T-helper 22 cell (primary cell): ENCODE measurements at places on chromosomes 3 and 15.
A peak's percentile ranks its signal among the peaks of the same experiment; 100 is the strongest.

DNA sequence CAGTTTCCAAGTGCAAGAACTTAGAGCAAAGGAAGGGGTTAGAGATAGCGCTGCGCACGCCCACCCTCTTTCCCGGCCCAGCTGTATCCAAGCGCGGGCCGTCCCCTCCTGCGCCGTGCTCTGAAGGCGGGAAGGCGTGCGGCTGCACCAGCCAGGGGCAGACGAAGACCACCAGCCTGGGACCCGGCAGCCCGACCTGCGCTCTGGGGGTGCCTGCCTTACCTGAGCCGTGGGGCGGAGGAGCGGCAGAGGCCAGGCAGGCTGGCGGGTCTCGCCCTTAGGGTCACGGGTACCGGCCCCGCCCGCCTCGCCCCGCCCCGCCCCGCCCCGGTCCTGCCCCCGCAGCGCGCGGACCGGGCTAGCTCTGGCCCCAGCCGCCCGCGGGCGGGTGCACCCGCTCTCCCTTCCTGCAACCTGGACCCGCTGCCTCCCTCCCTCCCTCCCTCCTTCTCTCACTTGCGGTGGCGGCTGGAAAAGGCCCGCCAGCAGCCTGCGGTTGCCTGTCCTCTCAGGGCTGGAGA, at the start of gene WDR72:
Gene WDR72 (minus strand): TSS at position 253 of the 521 bp plus-strand sequence. CDS start 26,514 bp downstream, outside the sequence.
- no peak for DNase-seq

DNA sequence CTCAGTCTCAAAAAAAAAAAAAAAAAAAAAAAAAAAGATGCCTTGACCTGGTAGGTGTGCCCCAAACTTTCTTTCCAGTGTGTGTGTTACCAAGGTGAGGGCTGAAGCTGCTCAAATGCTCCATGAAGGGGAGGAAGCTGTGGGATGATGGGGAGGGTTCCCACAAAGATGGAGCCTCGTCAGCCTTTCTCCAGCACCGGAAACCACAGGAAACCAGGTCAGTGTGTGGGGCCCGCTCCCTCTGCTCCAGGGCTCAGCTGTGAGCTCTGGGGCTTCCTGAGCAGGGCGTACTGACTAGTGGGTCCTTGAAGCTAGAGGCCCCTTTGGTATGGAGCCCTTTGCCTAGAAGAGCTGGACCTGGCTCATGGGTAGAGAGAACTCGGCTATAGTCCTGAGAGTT, 681 bp upstream of the IL17RE start:
- DNase-seq, result peak; percentile 40

DNA sequence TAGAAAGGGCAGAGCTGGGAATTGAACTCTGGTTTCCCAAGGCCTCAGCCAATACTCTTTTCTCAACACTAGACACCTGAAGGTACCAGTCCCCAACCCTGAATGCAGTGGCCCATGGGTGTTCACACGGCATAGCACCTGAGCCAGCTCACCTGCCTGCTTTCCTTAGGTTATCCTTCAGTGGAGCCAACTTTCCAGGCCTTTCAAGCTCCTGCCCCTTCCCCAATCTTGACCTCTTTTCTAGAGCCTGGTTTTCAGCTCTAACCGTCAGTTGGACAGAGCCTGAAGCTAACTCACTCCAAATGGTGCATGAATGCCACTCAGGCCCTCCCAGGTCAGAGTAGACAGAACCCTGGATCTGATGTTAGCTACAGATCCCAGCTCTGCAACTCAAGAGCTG, 66.1 kb upstream of the ITGA11 start:
- no peak for DNase-seq

- DNase-seq, result no peak
These were observed 318.5 kb downstream of the ZNF621 start for GRCh38 chr3:40843208-40843624.

DNA sequence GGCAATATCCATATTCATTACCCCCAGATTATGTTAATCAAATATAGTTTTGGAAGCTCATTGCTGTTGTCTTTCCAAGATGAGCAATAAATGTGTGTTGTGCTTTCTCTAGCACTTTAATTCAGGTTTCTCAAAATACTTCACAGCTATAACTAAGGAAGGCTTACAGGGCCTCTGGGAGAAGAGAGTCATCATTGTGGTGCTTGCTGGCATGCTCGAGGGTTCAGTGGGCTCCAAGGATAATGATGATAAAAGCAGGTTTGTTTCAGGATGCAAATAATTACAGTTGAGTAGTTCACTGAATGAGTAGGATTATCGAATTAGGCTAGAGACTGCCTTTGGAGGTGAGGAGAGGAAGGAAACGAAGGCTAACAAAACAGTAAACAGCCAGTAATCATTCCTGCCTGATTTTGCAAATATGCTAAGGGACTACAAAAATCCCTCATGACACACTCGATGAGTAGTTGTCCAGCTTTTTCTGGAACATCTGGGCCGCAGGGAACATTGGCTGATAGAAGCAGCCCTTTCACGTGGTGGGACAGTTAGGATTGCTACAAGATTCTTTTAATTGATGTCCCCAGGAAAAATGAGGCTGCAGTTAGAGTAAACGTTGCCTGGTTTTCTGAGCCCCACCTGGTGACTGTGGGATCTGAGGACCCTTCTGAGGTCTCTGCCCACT, 54.1 kb downstream of the SLC7A14 start:
- no peak for DNase-seq
